ENCODE measurements at places on chromosomes 4 and X. TPM values are rescaled to one million over a fixed set of nuclear protein-coding genes. Genes with fewer than 3 reads are reported as not detected.

Gene CXCL6
- polyA plus RNA-seq, result not detected

DNA sequence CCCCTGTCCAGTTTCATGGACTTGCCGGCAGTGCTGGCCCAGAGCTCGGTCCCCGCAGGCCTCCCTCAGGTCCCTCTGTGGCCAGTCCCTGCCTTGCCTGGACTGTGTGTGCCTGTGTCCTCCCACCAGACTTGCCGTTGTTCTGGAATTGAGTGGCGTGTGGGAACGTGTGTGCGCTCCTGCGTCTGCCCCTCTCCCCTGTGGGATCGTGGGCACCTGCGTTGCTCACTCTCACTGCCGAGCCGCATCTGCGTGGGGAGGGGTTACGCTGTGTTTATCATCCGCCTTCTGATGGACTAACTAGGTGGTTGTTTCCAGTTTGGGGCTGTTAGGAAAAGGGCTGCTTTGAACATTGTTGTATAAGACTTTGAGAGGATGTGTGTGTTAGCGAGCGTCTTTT is 21.2 kb downstream of the PCGF3 start:
- no peak for DNase-seq

Gene IL13RA1
- 60.5 TPM for polyA plus RNA-seq

DNA sequence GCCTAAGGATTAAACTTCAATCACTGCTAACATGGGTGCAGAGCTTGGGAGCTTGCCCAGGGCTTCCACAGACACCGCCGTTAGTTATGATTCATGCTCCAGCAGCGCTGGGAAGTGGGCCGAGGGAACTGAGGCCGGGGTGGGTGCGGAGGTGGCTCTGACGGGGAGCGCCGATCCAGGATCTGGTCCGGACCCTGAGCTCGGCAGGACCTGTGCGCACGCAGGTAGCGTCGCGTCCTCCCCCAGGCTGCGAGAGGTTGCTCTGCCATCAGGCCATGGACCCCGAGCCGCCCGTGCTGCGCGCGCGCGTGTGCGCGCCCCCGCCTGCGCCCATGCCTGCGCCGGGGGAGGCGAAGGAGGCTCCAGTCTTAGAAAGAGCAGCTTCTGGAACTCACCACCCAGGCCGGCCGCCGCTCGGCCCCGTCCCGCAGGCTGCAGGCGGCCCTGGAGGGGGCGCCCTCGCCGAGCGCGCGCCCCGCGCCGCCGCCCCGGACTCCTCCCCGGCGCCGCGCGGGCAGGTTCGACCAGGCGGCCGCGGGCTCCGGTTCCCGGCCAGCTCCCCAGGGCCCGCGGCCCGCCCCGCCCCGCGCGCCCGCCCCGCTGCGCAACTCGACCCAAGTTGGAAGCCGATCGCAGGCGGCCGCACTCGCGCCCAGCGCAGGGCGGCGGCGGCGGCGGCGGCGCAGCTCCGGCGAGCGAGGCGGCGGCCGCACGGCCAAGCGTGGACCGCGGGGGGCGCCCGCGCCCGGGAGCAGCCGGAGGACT is 732 bp upstream of the ADRA2C start:
- DNase-seq, result no peak

DNA sequence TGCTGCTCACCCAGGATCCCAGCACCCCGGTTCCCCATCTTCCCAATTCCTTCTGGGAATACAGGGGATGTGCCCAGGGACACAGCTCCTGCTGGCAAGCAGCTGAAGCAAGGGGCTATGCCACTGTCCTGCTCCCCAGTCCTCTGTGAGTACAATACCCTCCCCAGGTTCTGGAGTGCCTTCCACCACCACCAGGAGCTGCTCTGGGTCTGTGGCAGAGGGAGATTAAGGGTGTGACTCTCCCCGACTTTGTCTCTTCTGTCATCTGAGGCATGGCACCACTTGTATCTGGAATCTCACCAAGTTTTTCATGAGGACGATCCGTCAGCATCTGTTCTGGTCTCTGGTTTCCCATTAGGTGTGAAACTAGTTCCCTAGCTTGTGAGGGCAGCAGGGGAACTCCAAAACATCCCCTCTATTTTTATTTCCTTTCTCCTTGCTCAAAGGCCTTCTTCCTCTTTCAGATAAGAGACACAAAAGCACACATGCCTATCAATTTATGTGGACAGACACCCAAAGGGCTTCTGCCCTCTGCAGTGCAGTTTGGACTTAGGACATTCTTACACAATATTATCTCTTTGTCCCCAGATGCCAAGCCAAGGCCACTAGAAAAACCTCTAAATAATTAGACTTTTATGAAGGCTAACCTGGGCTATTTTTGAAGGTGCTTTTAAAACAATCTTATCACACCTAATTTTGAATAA is 26.8 kb downstream of the MGST2 start:
- DNase-seq, result no peak
